ENCODE measurements at places on chromosomes 6 and 20.

DNA sequence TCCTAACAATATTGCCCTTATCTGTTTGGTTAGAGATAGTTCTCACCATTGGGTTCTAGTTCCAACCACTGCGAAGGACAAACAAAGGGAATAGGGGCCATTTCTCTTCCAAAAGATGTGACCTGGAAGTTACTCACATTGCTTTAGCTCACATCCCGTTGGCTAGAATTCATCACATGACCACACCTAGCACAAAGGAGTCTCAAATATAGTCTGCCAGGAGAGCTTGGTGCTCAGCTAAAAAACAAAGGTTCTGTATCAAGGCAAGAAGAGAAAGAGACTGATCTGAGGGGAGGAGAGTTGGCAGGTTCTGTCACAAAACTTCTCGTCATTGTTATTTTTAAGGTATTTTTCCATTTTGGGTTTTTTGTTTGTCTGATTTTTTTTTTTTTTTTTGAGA is 69.8 kb upstream of the GNRH2 start:
- DNase-seq: no peak

DNA sequence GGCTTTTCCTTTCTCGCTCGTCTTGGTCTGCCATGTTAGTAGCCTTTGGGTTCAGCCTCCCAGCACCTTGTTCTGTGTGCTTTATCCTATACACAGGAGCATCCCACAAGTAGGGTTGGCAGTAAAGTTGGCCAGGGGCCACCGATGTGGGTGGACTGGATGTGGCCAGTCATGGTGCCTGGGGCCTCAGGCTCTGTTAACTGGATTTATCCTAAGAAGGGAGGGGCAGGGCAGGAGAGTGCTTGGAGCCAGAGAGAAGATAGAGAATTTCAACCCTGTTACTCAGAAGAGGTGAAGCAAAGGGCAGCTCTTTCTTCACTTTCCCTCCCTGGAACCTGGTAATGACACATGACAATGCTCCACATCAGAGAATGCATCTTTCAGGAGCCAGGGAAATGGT is 14.1 kb upstream of the SIRPB2 start:
- DNase-seq: no peak

DNA sequence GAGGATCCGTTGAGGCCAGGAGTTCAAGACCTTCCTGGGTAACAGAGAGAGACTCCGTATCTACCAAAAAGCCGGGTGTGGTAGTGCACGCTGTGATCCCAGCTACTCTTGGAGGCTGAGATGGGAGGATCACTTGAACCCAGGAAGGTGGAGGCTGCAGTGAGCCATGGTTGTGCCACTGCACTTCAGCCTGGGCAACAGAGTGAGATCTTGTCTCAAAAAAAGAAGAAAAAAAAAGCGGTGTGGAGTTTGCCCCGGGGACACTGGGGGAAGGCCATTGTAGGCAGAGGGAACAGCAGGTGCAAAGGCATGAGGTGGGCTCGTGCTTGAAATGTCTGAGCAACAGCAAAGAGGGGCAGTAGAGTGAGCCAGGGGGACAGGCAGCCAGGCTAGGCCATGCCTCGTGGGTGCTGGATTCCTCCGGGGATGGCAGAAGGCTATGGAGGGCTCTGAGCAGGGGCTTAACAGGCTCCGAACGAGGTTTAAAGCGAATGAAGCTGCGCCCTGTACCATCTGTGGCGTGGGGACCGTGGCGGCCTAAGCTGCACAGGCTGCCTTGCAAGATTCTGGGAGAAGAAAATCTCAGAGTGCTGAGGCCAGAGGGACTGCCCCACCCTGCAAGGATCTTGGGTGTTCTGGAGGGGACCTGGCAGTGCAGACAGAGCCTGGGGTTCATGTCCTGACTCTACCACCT is 36.9 kb upstream of the NOL4L start:
- no peak for DNase-seq

DNA sequence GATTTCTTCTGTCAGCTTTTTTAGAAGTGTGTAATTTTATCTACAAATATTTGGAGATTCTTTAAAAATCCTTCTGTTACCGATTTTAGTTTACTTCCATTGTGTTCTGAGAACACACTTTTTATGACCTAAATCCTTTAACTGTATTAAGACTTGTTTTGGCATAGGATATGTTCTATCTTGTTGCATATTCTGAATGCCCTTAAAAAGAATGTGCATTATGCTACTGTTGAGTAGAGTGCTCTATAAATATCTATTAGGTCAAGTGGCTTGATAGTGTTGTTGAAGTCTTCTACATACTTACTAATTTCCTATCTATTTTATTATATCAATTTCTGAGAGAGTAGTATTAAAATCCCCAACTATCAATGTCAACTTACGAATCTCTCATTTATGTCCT is 502.2 kb downstream of the MAFB start:
- no peak for DNase-seq
